SK-N-DZ (cell line): ENCODE measurements at places on chromosomes 12 and 14.

DNA sequence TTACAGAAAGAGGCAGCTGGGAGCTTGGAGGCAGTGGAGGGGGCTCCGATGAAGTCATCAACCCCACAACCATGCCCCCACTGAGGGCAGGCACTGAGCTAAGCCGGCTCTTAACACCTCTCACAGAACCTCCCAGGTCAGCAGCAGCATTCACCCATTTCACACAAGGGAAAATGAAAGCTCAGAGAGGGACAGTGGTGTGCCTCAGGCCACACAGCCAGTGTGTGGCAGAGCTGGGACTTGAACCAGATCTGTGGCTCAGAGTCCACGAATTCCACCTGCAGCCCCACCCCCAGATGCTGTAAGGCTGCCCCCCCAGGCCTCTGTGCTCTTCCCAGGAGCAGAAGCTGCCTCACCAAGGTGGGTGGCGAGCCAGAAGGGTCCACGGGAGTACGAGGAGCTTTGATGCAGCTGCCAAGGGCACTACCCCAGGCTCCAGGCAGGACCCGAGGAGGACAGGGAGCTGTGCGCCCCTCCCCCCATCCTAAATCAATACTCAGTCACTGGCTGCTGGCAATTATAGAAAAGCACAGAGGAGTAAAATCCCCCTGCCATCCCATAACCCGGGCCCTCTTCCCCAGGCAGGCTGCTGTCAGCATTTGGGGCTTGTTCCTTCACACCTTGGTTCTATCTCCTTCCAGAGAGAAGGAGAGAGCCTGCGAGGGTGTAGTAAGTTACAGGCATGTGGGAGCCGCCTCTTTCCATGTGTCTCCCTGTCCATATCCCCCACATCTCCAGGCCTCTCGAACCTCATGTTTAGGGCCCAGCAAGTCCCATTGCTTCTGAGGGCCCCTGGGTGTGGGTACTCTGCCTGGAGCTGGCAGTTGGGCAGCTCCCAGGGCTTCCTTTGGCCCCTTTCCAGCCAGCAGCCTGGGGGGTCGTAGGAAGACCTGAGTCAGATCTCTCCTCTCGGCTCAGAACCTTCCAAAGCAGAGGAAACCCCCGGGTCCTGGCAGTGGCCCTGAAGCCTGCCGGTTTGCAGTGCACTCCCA, 47.6 kb downstream of the FAM222A start:
- no peak for DNase-seq

GRCh38 chr14:91361233-91361811, 56.3 kb downstream of the CCDC88C start:
- peak; percentile 15 for DNase-seq

DNA sequence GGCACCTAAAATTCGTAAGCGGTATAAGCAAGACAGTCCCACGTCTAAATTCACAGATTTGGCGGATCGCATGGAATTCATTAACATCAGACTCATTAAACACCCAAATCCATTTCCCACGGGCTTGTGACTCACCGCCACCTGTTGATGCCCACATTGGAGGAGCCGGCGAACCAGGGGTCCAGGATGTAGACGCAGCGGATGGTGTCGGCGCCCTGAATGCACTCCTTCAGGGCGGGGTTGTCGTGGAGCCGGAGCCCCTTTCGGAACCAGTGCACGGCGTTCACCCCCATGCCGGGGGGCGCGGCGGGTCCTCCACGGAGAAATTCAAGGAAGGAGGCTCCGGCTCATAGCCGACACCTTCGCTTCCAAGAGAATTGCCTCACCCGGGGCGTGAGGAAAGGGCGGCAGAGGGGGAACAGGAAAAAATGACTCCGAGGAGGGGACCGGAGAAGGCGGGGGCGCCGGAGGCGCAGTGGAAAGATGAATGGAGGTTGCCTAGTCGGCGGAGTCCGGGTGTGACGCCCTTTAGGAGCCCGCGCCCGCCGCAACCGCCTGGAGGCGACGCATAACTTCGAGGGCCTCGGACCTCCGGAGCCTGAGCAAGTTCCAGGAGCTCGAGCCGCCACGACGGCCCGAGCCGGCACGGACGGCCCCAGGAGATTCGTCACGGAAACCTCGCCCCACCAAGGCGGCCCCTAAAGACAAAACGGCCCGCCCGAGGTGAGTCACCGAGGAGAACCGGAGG, 506 bp downstream of the CRY1 start:
- no peak for DNase-seq

DNA sequence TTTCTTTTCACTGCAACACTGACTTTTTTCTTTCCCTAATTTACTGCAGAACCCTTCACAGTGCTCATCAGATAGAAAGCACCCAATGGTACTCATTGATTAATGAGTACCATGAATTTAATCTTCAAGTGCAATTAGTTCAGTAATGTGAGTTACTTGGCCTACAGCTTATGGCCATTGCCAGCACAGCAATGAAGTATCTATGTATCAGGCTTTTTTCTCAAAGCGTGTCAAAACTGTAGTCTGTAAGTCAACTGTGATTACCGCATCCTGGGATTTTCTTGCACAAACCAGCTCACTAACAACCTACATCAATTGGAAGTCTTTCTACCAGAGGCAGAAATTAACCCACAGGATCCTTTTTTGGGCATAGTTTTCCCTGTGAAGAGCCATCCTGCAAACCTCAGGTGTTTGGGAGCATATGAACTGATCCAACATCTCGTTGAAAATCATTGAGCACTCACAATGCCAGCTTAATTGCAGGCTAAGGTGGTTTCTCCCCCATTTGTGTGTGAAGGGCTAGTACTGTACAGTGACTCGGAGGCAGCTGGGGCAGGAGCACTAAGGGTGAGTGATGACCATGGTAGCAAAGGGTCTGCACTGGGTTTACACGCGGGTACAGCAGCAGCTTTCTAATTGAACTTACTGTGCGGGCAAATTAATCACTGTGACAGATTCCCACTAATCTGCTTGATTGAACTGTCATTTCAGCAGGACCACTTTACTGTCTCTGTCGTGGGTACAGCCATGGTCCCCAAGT, 619.3 kb downstream of the SNAPC1 start:
- no peak for DNase-seq

DNA sequence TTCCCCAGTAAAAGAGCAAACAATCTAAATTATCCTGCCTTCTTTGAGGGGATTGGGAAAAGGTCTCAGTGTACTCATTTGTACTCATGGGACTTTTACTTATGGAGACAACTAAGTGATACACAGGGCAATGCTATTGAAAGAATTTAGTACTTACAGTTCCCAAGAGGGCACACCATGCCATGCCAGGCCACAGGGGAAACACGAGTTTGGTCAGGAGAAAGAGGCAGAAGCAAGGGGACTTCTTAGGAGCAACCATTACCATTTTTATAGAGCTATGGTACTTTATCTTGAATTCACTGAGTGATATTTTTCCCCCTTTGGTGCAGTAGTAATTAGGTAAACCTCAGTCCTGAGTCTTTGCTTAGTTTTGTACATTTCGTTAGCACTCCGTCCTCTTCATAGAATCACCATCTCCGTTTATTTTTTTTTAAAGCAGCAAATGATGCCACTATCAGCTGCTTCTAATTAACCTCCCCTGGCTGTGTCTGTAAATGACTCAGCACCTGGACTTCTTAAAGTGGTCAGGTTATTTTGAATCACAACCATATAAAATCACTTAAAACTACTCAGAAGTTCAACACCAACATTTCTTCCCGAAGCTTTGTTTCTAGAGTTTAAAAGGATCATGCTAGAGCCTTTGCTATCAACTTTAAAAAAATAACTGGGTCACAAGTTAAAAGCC, 5.9 kb upstream of the WASHC3 start:
- DNase-seq: no peak

- DNase-seq: no peak
Measured at GRCh38 chr14:104604458-104605449, at the start of gene TMEM179. TSS of gene TMEM179 (minus strand) at chr14:104604772. CDS start at chr14:104604741, 31 bp downstream.

DNA sequence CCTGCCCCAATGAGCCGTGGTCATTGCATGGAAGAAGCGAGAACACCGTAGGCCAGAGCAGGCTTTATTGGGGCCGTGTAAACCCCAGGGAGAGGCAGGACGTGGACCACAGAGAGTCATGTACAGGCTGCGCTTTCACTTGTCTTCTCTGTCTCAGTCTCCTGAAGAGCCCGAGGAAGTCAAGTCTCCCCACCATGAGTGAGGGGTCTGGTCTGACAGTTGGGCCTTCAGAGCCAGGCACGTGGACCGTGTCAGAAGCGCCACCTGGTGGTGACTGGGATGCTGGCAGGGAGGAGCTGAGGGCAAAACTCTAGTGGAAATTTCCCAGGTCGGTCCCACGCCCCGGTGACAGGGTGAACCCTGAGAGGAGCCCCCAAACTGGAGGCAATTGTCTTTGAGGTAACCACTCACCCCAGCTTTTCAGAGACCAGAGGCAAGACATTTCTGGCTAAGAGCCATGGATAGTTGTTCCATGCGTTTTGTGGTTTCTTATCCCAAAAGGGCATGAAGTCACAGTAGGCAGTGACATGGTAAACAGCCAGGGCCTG, 17.4 kb downstream of the RPS6KL1 start:
- peak; percentile 56 for DNase-seq

DNA sequence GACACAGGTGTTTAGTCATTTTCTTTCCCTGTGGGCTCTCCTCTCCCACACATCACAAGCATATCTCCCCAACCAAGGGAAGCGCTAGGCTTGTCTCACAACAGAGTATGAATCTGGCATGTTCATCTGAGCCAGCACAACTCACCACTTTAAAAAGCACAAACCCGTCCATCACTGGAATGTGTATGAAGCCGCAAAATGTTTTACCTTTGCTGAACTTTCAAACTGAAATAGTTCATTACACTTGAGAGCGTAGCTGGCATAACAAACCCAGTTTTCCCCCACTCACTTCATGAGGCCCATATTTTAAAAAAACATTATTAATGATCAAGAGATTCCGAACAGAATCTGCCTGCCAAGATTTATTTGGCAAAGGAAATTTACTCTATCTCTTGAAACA, 15.8 kb downstream of the NID2 start:
- no peak for DNase-seq

DNA sequence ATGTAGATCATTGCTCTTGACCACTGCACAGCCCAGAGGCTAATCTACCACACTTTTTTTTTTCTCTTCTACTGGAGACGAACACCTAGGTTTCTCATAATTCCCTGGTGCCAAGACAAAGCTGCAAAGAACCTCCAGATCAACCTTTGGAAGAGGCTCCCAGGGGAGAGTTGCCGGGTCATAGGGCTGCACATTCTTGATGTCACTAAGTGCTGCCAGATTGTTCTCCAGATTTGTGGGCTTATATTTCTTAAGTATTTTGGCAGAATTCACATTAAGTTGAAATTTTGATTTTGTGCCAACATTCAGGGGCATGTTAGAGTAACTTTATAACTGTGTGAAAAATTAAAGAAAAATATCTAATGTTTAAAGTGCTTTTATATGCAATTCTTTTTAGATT, 13.5 kb upstream of the PDZRN4 start:
- DNase-seq: no peak

- no peak for DNase-seq
Measured at GRCh38 chr12:124928912-124929530, 14.6 kb upstream of the UBC start.

DNA sequence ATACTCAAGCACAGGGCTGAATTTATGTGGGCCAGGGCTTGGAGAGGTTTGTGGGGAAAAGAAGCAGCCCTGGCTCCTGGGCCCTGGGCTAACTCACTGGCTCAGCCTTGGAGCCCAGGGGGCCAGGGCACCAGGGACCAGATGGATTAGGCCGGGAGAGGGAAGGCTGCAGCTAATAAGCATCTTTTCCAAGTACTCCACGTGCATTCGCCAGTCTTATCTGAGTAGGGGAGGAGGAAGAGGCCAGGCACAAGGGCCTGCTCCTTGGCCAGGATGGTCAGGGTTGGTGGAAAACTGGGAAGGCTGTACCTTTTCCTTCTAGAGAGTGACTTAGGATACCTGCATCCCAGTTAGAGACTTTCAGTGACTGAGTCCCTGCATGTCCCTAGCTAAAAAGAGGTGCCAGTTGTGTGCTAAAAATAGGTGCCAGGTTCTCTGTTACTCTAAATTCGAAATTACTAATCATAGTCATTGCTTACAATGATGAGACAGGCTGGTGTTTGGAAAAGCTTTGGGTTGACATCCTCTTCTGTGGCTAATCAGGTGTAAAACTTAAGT, 1.3 kb downstream of the GLRX5 start:
- DNase-seq: no peak

DNA sequence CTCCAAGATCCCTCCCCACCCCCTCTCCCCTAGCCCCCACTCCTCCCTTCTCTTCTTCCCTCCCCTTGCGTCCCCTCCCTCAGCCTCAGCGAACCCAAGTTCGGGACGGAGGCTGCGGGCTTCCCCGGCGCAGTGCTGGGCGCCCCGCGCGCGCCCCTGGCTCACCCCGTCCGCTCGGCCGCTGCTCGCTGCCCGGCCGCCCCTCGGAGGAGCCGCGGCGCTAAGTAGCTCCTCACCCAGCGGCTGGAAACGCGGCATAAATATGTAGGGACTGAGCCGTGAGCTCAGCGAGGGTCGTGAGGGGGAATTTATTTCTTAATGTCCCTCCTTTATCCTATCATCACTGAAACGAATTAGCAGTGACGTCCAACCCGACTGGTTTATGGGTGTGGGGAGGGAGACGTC, at the start of gene NOS1:
NOS1 (minus strand) TSS at position 280 of the 405 bp plus-strand sequence. CDS start 30,557 bp downstream, outside the sequence.
- DNase-seq: no peak

DNA sequence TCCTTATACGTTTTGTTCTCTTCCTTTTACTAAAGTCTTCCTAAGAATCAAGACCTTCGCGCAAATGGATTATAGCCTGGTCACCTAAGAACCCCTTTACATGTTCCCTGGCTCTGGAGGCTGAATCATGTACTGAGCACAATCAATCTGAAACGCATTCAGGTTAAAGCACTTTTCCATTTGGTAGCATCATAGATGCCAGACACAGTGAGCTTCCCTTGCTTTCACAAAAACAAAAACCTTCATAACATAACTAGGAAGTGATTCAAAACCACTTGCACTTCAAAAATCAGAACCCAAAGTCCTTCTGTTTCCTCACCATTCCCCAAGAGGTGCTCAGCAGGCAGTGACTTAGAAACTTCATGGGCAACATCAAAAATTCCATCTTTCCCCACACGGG, 105.4 kb downstream of the CRACR2A start:
- DNase-seq: no peak

- DNase-seq: peak; percentile 27
Measured at GRCh38 chr12:108884116-108885012, 4.5 kb downstream of the DAO start.

DNA sequence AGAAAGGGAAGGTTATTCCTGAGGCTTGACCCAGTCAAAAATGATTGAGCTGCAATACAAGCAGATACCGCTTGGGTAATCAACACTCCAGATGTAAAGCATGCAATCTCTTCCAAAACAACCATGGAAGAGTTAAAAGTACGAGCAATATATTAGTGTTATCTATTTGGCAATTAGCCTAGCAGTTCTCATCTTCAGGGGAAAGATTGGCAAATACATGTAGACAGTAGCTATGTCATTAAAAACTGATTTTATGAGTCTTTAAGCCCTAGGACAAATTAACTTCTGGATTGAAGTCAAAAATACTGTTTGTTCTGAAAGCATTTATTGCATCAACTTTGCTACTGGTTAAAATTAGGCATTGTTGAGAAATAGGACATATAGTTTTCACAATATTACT, 9.3 kb upstream of the GYS2 start:
- DNase-seq: no peak

DNA sequence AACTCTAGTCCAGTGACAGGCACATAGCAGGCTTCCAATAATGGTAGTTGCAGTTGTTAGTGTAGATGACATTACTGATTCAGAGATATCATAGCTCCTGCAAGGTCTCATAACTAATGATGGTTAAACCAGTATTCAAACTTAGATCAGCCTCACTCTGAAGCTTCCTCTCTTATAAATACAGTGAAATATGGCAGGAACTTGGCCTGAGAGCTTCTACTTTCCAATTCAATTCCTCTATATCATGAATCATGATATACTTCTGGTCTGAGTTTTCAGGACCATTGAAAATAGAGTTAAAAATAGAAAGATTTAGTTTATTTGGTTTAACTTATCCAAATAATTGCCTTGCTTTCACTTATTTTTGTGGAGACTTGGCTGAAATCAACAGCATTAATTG, 167.5 kb upstream of the NOVA1 start:
- DNase-seq: no peak
